ENCODE measurements at places on chromosomes 12 and 14. TPM values are rescaled to one million over a fixed set of nuclear protein-coding genes. Genes with fewer than 3 reads are reported as not detected.

Gene ETNK1
- total RNA-seq: 21.1 TPM

Gene SMCO2
- total RNA-seq: not detected

Gene COQ6
- 38.1 TPM for total RNA-seq

Gene ART4
- total RNA-seq: not detected

Gene PABPN1
- 62.2 TPM for total RNA-seq

Gene PTCSC3
- total RNA-seq: not detected

Gene RNF212B
- not detected for total RNA-seq

Gene AMDHD1
- total RNA-seq: not detected

Gene FRMD6
- total RNA-seq: 110 TPM

Gene OVCH1
- not detected for total RNA-seq

Gene RHOJ
- total RNA-seq: 0.23 TPM

Gene PAPLN
- 5.9 TPM for total RNA-seq

All from epithelial cell of proximal tubule (primary cell).